ENCODE measurements at places on chromosomes 7 and 10. TPM values are rescaled to one million over a fixed set of nuclear protein-coding genes. Genes with fewer than 3 reads are reported as not detected.

FOXI2 gene
- not detected for total RNA-seq

AEBP1 gene
- total RNA-seq: not detected

CDC14C gene
- 0.23 TPM for total RNA-seq

DNA sequence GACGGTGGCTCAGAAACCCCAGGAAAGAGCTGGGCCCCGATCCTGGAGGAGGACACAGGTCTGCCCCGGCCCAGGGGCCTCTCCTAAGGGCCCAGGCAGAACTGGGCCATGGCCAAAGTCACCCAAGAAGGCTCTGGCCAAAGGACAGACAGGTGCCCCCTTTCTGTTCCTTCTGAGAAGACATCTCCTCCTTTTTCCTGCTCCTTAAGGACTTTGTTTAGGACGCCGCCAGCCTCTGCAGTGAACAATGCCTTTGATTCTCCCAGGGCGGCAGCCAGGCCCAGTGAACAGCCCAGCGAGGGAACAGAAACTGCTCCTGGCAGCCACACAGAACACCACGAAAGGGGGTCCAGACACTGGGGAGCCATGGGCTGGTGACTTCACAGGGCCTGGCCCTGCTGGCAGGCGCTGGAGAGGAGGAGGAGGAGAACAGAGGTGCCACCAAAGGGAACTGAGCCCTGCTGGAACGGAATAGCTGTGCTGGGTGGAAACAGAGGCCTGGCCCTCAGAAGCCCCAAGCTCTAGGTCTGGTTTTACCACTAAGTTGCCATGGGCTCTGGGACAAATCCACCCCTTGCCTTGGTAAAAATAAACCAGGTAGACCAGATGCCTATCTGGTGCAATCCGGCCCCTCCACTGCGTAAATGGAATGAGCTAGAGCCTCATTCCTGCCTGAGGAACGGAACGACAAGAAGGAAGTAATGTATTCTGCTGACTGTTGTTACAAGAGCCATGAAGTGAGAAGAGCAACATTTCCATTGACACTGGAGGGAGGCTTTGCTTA lies 163.3 kb upstream of the RHEB start:
- no peak for DNase-seq

DNA sequence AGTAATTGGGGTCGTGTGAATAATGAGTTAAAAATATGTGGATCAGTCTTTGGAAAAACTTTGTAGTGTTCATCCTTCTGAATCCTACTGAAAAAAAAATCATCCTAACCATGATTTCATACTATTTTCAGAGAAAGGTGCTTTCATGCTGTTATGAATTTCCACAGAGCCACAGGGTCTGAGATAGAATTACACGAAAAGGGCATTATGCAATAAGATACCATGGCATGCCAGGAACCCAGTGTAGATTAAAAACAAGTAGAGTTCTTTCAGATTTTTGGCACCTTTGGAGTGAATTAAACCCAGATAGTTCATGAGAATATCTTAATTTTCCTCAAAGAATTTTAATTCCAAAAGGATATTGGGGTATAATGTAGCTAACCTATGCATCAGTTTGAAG lies 47.5 kb upstream of the AGMO start:
- DNase-seq: no peak
